Fibroblast of skin of right biceps (primary cell): ENCODE measurements at places on chromosomes 3 and 15.

DNA sequence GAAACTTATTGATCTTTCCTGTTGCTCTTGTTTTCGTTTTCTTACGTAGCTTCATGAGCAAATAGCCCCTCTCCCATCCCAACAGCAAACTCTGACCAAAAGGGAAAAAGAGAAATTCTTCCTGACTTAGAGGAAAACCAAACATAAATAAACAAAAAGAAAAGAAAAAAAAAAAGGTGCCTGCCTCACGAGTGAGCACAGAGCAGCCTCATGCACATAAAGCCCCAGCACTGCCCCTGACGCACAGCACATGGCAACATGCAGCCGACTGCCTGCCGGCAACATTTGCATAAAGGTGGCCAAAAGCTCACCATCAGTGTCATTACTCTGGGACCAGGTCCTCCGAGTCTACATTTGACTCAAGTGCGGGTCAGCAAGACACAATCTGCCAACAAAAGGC is 6.4 kb downstream of the POC1A start:
- no peak for DNase-seq

DNA sequence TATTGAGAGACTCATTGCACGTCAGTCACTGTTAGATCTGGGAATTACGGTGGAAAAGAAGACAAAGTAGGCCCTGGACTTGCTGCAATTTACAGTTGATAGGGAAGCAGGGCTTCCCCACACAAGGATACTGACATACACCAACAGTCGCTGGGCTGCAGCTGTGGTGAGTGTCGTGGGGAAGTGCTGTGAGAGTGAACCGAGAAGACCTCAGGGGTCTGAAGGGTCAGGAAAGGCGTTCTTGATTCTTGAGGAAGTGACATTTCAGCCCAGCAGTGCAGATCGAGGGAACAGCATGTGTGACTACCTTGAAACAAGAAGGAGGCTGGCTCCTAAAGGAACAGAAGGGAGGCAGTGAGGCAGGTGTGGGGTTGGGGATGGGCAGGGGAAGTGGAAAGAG is 22.5 kb downstream of the MYZAP start:
- DNase-seq, result no peak

DNA sequence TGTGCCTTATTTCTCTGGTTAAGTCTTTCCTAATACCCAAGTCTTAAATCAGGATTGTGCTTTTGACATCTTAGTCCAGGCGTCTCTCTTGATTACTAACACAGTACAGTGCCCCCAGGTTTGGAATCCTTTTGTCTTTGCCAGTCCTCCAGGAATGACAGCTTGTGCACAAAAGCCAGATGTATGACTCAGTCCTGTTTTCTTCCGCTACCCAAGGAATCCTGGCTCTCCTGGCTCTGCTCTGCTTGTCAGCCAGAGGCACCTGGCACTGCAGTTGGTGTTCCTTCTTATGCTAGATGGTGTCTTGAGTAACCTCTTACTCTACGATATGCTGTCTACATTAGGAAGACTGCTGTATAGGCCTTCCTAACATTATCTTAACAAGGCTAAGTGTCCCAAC is 728.2 kb upstream of the NECTIN3 start:
- peak; percentile 34 for DNase-seq

GRCh38 chr3:64623125-64623524 is 64.7 kb downstream of the ADAMTS9 start:
- DNase-seq, result peak; percentile 3

DNA sequence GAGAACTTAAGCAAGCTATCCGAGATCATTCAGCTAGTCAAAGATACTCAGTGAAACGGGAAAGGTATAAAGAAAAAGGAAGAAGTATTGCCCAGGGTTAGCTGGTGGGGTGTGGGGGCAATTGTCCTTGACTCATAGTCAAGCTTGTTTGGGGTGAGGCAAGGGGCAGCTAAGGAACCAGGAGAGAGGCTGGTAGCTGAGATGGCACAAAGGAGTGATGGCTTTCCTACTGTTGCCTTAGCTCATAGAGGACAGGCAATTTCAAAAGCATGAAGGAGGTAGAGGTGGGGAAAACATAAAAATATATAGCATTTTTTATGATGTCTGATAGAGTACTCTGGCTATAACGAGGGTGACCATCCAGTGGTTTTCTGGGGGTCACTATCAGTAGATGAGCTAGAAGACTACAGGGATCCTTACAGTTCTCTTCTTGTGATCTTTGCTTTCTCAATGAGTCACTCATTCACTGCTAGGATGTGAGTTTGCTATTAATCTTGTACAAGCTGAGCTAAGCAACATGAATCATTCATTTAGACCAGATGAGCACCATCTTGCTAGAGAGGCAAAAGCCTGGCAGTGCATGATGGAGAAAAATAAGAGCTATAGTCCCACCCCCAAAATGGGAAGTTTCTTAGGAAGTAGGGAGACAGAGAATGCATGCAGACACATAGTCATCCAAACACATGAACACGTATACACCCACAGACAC is 207.1 kb upstream of the PFN2 start:
- peak; percentile 88 for DNase-seq

DNA sequence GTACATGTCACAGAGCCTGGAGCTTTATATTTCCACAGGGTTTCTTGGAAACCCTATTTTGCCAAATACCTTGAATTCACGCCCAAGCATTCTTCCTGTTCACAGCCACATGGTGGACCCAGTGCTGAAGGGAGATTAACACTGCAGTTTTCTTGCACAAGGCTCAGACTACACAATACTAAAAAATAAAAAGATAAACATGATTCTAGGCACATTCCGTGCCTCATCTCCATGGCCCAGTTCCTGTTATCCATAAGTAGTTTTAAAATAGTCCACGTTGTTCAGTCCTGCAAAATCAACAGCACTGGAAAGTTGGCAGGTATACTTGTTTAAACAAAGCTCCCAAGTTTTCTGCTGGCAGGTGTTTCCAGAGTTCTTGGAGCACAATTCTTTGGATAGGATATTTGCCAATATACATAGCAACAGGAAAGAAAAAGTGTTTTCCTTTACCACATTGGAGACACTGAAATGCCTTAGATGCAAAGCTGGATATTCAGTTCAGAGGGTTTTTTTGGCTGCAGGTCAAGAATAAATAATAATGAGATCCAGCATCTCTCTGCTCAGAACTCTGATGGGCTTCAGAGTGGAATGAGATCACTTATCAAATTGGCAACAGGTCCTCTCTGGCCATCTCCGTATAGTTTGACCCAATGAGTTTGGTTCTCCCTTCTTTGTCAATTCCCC is 88.1 kb upstream of the TGFBR2 start:
- peak; percentile 44 for DNase-seq

GRCh38 chr3:133138017-133138416 is 99.8 kb downstream of the TMEM108 start:
- no peak for DNase-seq

- DNase-seq, result no peak
Measured at GRCh38 chr15:69539345-69539744, 86.7 kb downstream of the RPLP1 start.

DNA sequence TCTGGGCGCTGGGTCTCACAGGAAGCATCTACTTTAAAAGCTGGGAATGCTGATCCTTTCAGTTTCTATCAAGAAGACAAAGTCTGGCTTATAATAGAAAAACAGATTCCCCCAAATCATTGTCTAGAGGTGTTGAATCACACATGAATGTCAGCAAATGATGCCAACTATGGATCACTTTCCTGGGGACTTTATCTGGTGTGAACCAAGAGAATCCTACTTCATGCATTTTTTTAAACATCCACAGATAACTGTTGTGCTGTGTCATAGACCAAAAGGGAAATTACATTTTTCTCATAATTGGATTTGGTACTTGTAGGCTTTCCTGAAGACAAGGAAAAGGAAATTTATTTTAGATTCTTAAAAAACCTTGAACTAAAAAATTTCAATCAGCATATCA is 132.7 kb downstream of the CD47 start:
- peak; percentile 51 for DNase-seq

- DNase-seq, result peak; percentile 98
Measured at GRCh38 chr15:31236184-31237042, 90.2 kb upstream of the KLF13 start.

DNA sequence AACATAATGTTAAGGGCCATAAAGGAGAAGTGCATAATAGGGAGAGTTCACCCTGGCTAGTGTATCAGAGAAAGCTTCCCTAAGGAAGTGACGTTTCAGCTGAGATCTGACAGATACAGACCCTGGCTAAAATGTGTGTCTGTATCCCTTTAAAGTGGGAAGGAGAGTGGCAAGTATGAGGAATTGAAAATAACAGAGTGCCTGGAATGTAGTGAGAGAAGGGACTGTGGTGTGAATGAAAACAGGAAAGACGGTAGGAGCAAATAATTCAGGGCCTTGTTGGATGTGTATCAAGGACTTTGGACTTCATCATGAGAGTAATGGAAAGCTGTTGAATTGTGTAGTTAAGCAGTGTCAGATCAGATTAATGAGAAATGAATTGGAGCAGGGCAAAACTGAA is 30.5 kb downstream of the NEO1 start:
- DNase-seq, result peak; percentile 3

DNA sequence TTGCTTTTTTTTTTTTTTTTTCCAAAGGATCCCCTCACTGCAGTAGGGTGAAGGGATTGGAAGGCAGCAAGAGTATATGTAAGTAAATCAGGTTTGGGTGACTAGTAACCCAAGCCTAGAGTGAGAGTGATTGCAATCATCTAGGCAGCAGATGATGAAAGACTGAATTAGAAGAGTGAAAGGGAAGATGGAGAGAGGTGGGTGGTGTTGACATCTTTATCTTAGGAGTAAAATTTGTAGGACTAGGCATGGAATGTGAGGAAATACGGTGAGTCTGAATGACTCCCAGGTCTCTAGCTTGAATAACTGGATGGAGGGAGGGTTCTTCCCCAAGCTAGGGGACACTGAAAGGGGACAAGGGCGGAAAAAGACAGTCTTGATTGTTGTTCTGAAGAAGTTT is 63.4 kb downstream of the TPRG1 start:
- peak; percentile 32 for DNase-seq

- no peak for DNase-seq
Measured at GRCh38 chr15:95929232-95929846, 401.2 kb upstream of the NR2F2 start.

DNA sequence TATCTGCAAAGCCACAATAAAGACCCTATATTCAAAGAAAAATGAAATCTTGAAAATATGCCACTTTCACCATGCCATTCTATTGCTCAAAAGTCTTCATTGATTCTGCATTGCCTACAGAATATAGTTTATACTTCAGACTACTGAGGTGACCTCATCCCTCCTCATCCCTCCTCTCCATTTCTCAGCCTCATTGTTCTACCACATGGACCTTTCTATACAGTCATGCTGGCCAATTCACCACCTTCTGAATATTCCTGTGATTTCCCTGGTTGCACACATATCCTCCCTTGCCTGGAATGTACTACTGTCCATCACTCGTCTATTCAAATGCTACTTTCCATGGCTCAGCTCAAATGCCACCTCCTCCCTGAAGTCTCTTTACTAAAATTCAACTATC is 3.5 kb upstream of the COL8A1 start:
- no peak for DNase-seq

GRCh38 chr3:69650066-69650419 is 89.2 kb upstream of the MITF start:
- DNase-seq, result no peak

DNA sequence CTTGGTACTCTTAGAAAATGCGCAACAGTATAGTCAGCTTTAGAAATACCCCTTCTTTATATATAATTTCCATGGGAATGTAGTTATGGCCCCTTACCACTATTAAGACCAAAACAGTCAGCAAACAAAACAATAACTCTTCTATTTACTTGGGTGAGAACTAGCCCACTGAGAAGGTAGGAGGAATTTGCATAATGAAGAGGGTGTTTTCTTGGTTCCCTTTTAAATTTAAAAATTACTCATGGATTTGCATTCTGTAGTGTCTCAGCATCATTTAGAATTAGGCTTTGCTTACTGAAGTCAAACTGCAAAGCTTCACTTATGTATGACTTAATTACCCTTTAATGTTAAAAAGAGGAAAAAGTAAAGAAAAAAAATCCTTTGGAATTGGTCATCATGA is 350.8 kb downstream of the PTPRG start:
- DNase-seq, result no peak

- DNase-seq, result peak; percentile 43
Measured at GRCh38 chr15:58393241-58393662, 38.5 kb upstream of the LIPC start.

- no peak for DNase-seq
Measured at GRCh38 chr3:70020906-70021660, 21.6 kb downstream of the SAMMSON start.

GRCh38 chr3:182810574-182811268 is 17.4 kb downstream of the ATP11B start:
- peak; percentile 21 for DNase-seq

- no peak for DNase-seq
Measured at GRCh38 chr3:1131166-1131565, 38.3 kb downstream of the CNTN6 start.

DNA sequence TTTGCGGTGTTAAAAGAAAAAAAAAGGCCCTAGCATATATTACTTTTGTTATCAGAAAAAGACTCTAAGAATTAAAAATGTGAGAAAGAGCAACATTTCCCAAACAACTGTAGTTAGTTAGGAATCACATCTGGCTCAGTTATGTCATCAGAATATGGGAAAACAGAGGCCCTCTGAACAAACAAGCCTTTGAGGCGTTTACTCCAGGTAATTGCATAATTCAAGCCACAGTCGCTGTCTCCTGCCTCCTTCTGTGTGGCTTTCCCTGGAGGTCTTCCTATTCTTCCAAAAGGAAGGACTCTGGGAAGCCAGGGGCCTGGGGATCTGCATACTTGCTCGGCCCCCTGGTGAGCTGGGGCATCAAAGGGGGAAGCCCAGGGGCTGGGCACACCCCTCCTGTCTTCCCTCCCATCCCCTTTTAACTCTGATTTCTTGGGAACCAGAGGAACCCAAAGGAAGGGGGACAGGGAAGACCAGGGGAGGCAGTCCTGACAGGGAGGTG is 3.7 kb upstream of the FAM107A start:
- DNase-seq, result no peak

DNA sequence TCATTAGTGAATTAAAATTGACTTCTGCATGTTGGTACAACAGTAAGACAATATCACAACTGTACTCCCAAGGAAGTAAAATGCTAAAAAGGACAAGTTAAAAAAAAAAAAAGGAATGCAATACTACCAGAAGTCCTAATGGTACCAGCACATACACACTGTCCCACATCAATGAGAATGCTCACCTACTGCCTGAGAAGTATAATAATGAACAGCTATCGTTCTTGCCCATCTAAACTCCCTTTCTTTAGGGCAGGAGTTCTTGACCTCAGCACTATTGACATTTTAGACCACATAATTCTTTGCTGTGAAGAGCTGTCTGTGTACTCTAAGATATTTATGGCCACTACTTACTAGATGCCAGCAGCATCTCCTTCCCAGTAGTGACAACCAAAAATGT is 651.7 kb downstream of the FHIT start:
- no peak for DNase-seq

GRCh38 chr3:9934993-9935392 is 1.4 kb downstream of the CRELD1 start:
- DNase-seq, result no peak

- no peak for DNase-seq
Measured at GRCh38 chr3:10006762-10007090, 19.5 kb upstream of the FANCD2 start.
